ENCODE measurements at places on chromosomes 5 and 9. TPM values are rescaled to one million over a fixed set of nuclear protein-coding genes. Genes with fewer than 3 reads are reported as not detected.

Gene RFX3
- 6.8 TPM for polyA plus RNA-seq

Gene EIF4EBP3
- 9.7 TPM for polyA plus RNA-seq

Gene RICTOR
- polyA plus RNA-seq: 5.8 TPM

Gene PLAC8L1
- polyA plus RNA-seq: 0.28 TPM

Gene LCN2
- not detected for polyA plus RNA-seq

Gene FABP6
- polyA plus RNA-seq: 0.75 TPM

Gene PHYHD1
- polyA plus RNA-seq: not detected

Gene PRUNE2
- 0.59 TPM for polyA plus RNA-seq

Gene DAB2
- 0.05 TPM for polyA plus RNA-seq

Gene FAF2
- 39.2 TPM for polyA plus RNA-seq

Gene IFNB1
- polyA plus RNA-seq: not detected

Gene PTPRD
- not detected for polyA plus RNA-seq

Gene LECT2
- not detected for polyA plus RNA-seq

Gene TNFSF15
- polyA plus RNA-seq: not detected

Gene BARHL1
- polyA plus RNA-seq: not detected

Gene ATP10B
- polyA plus RNA-seq: not detected

Gene COL23A1
- polyA plus RNA-seq: 0.17 TPM

Gene CHSY3
- not detected for polyA plus RNA-seq

Gene C8G
- 0.42 TPM for polyA plus RNA-seq

Gene PPP3R2
- polyA plus RNA-seq: not detected

Gene ARID3C
- not detected for polyA plus RNA-seq

Gene SEMA6A
- 0.70 TPM for polyA plus RNA-seq

Gene FYB1
- 0.19 TPM for polyA plus RNA-seq

Gene THBS4
- polyA plus RNA-seq: 1.0 TPM

Gene HAVCR2
- polyA plus RNA-seq: 6.0 TPM

Gene CAPSL
- polyA plus RNA-seq: not detected

Gene COL27A1
- not detected for polyA plus RNA-seq

Gene CCL28
- polyA plus RNA-seq: 2.1 TPM

Gene ACER2
- polyA plus RNA-seq: 1.5 TPM

Gene TJP2
- 34.3 TPM for polyA plus RNA-seq

Gene CNTNAP3B
- polyA plus RNA-seq: not detected

Gene TLX3
- polyA plus RNA-seq: not detected

Gene MYORG
- 0.13 TPM for polyA plus RNA-seq

Gene OBP2B
- polyA plus RNA-seq: not detected

Gene PPIC
- polyA plus RNA-seq: 0.21 TPM

Gene EHMT1
- polyA plus RNA-seq: 89.1 TPM

Gene ZNF354C
- polyA plus RNA-seq: not detected

Gene GNAQ
- 0.32 TPM for polyA plus RNA-seq

Gene BSPRY
- 4.1 TPM for polyA plus RNA-seq

Gene DIMT1
- 60.4 TPM for polyA plus RNA-seq

Gene SPATA31E1
- polyA plus RNA-seq: not detected

Gene GNA14
- polyA plus RNA-seq: not detected

Gene PCDHA8
- not detected for polyA plus RNA-seq

Gene FBP2
- not detected for polyA plus RNA-seq

Gene FGD3
- polyA plus RNA-seq: 13.5 TPM

Gene HACD4
- polyA plus RNA-seq: 5.8 TPM

Gene C5orf52
- not detected for polyA plus RNA-seq

Gene PCDHB15
- not detected for polyA plus RNA-seq

Gene WDR38
- polyA plus RNA-seq: not detected

Gene ADCY2
- polyA plus RNA-seq: not detected

Gene PCDHB5
- polyA plus RNA-seq: 0.09 TPM

Gene ZNF189
- polyA plus RNA-seq: 5.2 TPM

Gene PTGES
- polyA plus RNA-seq: not detected

Gene MZB1
- 360 TPM for polyA plus RNA-seq

Gene CTXN3
- not detected for polyA plus RNA-seq

Gene PCDHGC3
- polyA plus RNA-seq: 16.5 TPM

Gene FOXI1
- not detected for polyA plus RNA-seq

Measured in GM12878 (cell line).